ENCODE measurements at places on chromosomes 6 and 20. TPM values are rescaled to one million over a fixed set of nuclear protein-coding genes. Genes with fewer than 3 reads are reported as not detected.
A peak's percentile ranks its signal among the peaks of the same experiment; 100 is the strongest.

- no peak for DNase-seq
Observed at GRCh38 chr20:48975955-48976354, 54.4 kb downstream of the ARFGEF2 start.

DNA sequence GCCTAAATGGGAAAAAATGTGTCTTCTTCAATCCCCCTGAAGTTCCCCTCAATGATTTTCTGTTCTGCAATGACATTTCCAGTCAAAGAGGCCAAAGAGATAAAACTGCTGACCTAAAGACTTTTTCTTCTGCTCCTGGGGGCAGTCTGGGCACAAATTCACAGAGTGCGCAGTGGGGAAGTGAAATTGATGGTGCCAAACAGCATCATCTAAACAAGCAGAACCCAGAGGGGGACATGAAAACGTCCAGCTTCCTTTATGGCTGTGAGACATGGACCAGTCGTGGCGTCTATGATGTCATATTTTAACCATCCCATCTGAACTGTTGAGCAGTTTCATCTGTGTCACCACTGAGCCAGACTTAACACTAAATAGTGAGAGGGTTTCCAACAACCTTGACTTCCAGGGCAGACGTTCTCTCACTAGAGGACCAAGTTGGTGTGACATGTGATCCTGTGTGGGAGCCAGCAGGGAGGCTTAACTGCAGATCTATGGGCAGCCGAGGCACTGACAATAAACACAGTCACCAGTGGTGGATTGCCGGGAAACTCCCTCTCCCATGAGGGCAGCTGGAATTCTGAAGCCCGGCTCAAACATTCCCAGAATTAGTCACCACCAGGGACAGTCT, 12.4 kb downstream of the SCML4 start:
- DNase-seq: no peak

DNA sequence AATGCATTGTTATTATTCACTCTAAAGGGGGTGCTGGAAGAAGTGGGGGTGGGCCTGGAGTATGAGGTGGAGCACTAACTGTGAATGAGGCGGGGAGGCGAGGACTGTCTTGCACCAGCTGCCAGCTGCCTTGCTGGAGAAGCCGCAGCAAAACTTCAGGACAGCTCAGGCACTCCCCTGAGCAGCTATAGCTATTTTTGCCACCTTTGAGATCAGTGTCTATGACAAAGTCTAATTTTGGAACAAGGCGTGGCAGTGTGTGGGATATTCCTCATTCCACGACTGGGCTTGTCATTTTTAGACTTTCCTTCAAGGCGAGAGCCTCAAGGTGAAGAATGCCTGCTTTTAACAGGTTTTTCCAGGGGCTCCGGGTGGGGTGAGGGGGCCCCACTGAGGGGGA, 143.8 kb downstream of the DOK5 start:
- DNase-seq: no peak

DNA sequence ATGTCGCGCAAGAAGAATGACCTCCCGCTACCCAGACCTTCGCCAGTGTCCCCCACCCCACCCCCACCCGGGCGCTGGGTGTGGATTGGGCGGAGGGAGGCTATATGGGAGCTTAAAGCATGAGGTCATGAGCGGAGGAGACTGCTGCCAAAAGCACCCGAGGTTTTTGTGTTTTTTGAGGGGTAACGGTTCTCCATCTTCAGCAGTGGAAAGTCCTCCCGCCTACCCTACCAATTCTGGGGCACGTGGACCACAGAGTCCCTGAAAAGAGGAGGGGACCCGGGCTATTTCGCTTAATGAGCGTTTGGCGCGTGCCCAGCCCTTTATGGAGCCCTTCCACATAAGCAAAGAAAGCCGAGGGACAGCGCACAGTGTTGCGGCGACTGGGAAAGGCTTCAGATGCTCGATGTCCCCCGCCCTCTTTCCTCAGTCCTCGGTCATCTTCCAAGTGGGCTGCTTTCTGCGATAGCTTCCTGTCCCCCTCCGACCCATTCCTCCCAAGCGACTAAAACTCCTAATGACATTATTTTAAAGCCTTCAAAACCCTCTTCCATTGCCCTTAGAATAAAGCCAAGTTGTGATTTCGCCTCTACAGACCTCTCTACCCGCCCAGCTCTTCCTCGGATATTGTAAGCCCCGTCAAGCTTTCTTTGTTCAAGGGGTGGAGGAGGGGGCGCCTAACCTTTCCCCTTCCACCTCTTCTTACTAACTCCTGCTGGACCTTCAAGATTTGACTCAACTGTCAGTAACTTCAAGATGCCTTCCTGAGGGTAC, 2.1 kb upstream of the TRERF1 start:
- peak; percentile 72 for DNase-seq

DNA sequence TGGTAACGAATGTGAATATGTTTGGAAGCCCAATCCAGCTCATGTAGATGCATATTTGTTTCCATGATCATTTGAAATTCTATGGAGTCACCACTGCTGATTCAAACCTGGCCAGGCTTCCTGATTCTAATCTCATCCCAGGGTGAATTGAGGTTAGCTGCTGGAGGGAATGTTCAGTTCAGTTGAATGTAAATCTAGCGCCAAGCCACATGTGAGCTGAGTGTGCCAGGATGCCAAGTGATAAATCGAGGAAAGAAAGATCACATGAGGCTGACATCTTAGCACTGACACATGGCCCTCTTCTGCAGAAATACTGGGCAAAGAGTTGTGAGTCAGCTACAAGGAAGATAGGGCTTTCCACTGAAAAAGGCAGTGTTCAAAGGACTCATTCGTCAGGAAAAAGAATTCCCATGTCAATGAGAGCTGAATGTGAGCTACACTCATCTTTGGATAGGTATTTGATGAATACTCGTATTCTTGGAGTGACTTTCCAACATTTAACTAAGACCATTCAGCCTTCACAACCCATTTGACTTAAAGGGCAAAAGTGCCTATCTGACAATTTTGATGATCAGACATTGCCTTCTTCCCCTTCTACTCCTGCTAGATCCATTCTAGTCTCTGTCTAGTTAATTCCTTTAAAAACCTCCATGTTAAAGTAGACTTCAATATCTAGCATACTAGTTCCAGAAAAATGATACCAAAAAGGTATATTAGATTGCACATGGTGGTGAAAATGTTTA, 172.1 kb downstream of the MTFR2 start:
- DNase-seq: no peak

DNA sequence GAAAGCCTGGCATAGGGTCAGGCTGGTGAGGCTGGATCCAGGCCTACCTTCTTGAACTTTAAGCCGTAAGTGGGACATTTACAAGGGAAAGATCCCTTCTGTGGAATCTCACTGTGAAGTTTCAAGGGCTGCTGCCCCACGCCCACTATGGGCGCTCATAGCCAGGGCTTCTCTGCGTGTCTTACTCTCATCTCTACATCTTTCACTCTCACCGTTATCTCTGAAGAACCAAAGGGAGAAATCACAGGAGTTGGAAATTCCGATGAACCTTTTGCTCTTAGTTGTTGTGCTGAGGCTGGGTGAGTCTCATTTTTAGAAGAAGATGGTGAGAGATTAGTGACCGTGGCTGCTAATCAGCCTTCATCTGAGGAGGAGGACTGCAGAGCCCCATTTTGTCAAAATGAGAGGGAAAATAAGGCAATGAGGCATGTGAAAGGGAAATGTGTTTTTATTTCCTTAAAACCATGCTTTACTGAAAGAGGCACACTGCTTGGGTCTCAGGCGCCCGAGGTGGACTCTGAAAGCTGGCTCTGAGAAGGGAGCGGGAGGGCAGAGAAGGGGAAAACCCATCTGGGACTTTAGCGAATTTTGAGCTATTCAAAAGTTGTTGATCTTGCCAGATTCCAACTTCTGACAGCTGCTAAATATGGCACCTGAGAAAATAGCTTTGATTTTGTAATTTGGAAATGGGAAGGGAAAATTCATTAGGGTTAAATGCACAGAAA, 301.5 kb downstream of the CLIC5 start:
- DNase-seq: peak; percentile 20

- no peak for DNase-seq
Observed at GRCh38 chr6:144621332-144621731, 336.2 kb downstream of the UTRN start.

GRCh38 chr6:139539852-139540251, 165.4 kb upstream of the CITED2 start:
- peak; percentile 32 for DNase-seq

DNA sequence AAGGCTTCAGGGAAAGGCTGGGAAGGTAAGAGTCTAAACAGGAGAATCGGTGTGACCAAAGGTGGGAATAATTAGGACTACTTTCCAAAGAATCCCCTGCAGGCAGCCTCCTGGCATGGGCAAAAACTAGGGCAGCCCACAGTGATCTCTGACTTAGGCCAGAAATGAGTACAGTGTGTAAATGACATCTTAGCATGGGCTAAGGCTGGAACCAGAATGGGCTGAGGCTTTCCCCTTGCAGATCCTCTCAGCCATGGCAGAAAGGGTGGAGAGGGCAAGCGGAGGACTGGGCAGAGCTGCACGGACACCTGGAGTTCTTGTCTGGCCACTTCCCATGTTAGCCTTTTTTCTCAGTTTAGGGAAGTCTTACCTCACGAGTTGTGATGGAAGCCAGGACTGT, 69.9 kb upstream of the FOXQ1 start:
- no peak for DNase-seq

GATA5 gene
- 0.73 TPM for total RNA-seq

DNA sequence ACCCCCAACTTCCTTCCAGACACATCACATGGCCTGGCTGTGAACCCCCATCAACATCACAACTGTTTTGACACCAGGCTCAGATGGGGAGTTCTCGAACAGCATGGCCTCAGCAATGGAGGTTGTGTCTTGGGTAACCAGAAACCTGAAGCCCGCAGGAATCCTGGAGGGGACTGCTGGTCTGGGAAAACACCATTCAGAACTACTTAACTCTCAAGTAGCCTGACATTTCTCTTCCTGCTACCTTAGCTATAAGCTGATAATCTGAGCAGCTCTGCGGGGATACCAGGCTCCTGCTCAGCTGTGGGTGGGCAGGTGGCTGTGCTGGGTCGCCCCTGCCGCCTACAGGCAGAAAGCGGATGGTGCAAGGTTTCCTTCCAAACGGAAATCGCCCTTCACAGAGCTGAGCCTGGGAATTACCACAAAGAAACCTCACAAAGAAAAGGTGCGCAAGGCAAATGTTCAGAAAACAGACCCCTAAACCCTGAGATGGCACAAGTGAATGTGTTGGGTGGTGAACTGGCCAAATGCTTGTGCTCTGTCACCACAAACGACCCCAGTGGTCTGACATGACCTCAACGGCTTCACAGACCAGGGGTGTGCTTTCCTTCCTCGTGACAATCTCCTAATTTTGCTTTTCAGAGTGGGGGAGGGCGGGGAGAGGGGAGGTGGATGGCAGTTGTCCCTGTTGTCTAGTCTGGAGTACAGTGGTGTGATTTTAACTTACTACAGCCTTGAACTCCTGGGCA, 29.5 kb downstream of the SNX5 start:
- peak; percentile 93 for DNase-seq

DNA sequence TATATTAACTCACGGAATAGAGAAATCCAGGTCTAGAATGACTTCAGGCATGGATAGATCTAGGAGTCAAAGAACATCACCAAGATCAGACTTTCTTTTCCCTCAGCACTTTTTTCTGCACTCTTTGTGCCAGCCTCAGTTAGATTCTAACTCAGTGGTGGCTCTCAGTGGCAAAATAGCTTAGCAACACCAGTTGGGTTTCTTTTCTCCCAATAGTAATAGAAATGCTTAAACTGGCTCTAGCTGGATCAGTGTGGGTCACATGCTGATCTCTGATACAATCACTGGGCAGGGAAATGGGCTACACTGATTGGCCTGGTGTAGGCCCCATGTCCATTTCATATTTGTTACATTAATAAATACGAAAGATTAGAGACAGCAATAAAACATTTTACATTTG, 44.2 kb upstream of the ARFGEF2 start:
- DNase-seq: peak; percentile 45

DNA sequence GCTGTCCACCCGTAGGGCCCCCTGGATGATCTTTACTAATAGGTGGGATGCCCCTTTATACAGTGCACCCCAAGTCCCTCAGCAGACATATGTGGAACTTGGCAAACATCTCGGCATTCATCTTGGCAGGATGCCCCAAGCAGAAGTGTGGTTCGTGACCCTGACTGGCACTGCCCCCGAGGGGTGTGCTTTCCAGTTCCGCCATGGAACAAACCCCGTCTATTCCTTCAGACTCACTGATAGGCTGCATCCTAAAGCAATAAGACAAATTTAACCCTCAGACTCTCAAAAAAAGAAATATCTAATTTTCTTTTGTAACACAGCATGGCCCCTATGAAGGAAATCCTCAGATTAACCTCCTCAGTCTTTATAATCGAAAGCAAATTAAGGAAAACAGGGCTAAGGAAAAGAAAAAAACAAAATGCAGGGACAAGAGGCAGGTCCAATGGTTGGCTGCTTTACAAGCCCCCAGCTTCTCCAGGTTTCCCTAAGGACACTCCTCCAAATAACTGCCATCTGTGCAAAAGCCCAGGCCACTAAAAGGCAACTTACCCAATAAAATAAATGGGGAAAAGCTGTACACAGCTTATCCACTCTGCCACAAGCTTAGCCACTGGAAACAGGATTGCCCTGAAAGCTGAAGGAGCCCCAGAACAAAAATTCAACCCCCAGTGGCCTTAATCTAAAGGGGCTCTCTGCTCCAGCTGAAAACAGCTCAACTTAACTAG, 30.5 kb upstream of the RIPK1 start:
- no peak for DNase-seq

- DNase-seq: no peak
Observed at GRCh38 chr20:38926934-38927616, 858 bp downstream of the FAM83D start.

- DNase-seq: no peak
Observed at GRCh38 chr6:154251116-154251515, 105.5 kb downstream of the IPCEF1 start.

GRCh38 chr6:144478483-144478882, 193.3 kb downstream of the UTRN start:
- no peak for DNase-seq

DNA sequence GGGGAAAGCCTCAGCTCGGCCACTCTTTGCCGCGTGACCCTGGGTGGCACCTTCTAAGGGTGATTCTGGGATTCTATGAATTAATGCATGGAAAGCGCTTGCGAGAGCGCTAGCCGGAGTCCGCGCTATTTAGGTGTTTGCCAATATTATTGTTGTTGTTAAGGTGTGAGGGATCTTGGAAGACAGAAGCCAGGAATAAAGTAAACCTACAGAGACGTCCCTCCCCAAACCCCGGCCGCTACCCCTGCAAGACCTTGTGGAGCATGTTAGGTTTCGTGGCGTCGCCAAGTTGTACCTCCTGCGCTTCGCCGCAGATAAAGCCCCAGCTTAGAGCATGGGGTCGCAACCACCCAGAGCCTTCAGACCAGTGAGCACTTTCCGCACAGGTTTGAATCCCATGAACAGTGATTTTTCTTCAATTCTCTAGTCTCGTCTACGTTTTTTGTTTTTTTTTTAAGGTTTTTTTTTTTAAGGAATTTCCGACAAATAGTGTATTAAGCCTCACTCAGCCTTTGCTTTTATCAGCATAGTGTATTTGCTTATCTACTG, 16.9 kb upstream of the ZSCAN9 start:
- peak; percentile 66 for DNase-seq

TMC2 gene
- total RNA-seq: 0.12 TPM

DNA sequence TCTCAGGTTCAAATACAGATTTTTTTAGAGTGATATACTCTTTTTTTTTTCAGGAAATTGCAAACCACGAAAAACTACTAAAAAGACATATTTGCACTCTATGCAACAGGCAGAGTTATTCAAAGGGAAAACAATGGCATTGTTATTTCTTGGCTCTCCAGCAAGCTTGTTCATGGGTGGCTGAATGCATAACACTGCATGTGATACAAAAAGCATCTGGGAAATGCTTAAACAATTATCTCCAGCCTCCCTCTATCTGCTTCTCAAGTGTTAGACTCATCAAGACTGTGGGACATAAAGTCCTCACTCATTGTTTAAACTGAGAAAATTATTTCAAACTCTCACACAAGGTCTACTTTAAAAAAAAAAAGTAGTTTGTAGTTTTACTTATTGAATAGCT, 7.3 kb upstream of the COL12A1 start:
- peak; percentile 38 for DNase-seq

- no peak for DNase-seq
Observed at GRCh38 chr6:34585512-34586061, 29.5 kb upstream of the SPDEF start.

Data from GM23338 (cell line).